ENCODE measurements at places on chromosomes 6 and 20.

GRCh38 chr6:167479901-167480648 is 155.2 kb downstream of the TTLL2 start:
- no peak for DNase-seq

DNA sequence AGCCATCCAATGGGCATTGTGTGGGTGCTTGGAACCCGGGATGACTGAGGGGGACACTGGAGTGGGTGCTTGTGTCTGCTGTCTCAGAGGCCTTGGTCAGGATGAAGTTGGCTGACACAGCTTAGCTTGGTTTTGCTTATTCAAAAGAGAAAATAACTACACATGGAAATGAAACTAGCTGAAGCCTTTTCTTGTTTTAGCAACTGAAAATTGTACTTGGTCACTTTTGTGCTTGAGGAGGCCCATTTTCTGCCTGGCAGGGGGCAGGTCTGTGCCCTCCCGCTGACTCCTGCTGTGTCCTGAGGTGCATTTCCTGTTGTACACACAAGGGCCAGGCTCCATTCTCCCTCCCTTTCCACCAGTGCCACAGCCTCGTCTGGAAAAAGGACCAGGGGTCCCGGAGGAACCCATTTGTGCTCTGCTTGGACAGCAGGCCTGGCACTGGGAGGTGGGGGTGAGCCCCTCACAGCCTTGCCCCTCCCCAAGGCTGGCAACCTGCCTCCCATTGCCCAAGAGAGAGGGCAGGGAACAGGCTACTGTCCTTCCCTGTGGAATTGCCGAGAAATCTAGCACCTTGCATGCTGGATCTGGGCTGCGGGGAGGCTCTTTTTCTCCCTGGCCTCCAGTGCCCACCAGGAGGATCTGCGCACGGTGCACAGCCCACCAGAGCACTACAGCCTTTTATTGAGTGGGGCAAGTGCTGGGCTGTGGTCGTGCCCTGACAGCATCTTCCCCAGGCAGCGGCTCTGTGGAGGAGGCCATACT is 49.4 kb downstream of the PYGB start:
- DNase-seq: no peak

GRCh38 chr6:30130887-30131862 is 4.8 kb upstream of the TRIM40 start:
- peak; percentile 56 for DNase-seq

GRCh38 chr6:39565956-39566355 is 159.3 kb downstream of the KIF6 start:
- no peak for DNase-seq

GRCh38 chr20:21513881-21514540 is at the start of gene NKX2-2:
Gene NKX2-2, minus strand, starts transcription at chr20:21514064. Its CDS starts 395 bp downstream, at chr20:21513669.
- DNase-seq: no peak

DNA sequence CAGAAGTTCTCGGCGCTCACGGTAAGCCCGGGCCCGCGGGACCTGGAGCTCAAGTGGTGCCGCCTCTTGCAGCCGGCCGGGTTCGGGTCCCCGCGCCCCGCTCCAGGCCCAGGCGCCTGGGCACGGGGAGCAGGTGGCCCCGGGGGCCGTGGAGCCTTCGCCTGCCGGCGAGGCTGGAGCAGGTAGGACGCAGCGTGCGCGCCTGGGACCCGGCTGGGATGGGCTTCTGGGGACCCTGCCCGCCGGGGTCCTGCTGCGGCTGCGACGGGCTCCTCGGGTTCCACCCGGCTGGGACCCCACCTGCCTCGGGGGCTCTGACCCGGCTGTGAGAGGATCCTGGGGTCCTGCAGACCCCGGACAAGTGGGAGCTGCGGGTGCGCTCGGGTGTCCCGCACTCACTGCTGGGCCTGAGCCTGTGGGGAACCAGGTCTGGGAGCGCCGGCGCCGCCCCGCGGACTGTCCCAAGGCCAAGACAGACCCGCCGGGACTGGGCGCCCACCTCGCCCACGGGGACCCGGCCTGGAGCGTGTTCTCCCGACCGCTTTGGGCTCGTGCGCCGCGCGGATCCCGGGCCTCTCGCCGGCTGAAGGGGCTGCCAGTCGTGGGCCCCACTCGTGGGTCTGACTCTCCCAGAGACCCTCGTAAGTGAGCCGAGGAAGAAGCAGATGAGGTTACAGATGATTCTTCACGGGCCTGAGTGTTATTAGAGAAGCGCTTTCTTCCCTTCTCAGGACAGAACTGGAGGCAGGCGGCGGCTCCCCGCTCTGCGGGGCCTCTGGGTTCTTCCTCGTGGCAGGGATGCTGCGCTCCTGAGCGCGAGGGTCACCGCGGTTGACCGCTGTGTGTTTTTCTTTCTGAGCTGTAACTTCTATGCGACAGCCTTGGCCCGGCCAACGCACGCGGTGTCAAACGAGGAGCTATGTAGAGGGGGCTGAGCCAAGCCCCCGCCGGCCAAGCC is 729 bp downstream of the SMOC2 start:
- no peak for DNase-seq

- no peak for DNase-seq
Observed at GRCh38 chr20:57663241-57663640, 43.0 kb upstream of the ZBP1 start.
